ENCODE measurements at places on chromosomes 1 and 21.

DNA sequence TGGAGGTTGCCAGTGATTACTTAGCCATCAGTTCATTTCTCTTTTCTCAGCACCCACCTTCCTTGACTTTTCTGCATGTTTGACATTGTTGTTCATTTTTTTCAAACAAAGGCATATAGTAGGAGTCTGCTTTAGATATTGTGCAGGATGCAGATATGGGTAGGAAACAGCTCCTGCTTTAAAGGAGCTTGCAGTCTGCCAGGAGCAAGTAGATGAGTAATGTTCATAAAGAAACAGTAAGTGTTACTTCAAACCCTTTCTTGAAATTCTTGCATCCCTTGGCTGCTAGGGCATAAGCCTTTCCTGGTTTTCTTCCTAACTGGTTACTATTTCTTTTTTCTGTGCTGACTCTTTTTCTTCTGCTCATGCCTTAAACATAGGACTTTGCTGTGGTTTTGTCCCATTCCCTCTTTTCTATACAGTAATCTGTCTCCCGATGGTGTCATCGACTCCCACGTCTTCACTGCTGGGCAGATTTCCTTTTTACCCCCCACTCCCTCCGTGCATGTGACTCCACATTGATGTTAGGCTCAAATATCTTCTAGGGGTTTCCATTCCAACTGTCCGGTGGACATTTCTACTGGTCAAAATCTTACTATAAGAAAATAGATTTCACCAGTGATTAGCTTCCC is 20.4 kb downstream of the PTGFRN start:
- no peak for DNase-seq

DNA sequence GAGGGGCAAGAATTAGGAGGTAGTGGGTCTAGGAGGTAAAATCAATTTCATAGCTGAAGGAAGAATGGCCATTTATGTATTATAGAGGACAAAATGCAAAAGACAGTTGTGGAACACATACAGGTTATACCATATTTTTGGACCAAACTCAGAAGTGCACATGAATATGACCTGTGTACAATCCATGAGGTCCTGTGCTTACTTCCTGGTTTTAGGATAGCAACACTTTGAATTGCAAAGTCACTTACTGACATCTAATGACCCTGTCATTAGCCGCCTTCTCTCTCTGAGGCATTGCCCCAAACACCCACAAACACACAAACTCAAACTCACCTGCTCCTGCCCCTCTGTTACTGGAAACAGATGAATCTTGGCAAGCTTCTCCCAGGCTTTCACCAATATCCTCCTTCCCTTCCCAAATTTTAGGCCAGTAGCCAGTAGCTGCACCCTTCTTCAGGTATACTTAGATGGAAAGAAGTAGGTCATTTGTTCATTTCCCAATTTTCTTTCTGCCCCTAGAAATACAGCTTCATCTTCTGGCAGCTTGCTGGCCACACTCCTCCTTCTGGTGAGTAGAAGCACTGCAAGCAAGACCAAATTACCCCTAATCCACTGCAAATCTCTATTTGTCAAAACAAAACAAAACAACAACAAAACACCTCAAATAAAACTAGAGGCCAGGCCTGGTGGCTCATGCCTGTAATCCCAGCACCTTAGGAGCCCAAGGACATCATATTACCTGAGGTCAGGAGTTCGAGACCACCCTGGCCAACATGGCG is 13.7 kb upstream of the RPL5 start:
- DNase-seq, result no peak

- no peak for DNase-seq
Observed at GRCh38 chr21:32884062-32884461, 112.5 kb upstream of the PAXBP1 start.

DNA sequence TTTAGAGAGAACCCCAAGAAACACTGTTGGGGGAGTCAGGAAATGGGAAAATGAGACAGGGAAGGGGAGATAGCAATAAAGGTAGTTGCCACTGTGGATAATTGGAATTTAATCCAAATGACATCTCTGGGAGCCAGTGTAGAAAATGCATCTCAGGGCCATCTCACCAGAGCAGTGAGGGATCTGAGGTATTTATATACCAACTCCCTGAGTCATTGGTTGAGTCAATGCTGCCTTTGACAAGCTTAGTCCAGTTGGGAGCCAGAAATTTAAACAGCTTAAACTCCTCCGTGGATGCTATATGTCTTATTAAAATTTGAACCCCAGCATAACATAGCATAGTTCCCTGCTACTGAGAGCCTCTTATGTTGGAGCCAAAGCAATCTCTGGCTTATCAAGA is 140.3 kb downstream of the SLC30A10 start:
- no peak for DNase-seq

DNA sequence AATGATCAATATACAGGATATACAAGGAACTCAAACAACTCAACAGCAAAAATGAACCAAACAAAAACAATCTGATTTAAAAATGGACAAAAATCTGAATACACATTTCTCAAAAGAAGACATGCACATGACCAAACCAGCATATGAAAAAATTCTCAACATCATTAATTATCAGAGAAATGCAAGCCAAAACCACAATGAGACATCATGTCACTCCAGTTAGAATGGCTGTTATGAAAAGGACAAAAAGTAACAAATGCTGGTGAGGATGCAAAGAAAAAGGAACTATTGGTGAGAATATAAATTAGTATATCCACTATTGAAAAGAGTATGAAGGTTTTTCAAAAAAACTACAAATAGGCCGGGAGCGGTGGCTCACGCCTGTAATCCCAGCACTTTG is 42.0 kb downstream of the FCRL3 start:
- no peak for DNase-seq

DNA sequence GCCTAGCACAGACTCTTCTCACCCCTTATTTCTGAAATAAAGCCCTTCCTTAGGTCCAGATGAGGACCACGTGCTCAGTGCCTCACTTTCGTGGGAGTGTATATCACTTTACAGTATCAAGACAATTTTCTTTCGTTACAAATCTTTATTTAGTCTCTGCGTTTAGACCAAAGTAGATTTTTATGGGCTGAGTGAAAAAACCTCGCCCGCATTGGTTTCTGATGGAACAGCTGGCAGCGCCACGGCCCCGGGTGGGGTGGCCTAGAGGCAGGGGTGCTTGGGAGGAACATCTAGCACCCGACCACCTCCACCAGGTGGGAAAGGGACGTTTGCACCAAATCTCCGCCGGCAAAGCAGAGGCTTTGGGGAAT is 7.6 kb downstream of the SIM2 start:
- DNase-seq, result no peak

DNA sequence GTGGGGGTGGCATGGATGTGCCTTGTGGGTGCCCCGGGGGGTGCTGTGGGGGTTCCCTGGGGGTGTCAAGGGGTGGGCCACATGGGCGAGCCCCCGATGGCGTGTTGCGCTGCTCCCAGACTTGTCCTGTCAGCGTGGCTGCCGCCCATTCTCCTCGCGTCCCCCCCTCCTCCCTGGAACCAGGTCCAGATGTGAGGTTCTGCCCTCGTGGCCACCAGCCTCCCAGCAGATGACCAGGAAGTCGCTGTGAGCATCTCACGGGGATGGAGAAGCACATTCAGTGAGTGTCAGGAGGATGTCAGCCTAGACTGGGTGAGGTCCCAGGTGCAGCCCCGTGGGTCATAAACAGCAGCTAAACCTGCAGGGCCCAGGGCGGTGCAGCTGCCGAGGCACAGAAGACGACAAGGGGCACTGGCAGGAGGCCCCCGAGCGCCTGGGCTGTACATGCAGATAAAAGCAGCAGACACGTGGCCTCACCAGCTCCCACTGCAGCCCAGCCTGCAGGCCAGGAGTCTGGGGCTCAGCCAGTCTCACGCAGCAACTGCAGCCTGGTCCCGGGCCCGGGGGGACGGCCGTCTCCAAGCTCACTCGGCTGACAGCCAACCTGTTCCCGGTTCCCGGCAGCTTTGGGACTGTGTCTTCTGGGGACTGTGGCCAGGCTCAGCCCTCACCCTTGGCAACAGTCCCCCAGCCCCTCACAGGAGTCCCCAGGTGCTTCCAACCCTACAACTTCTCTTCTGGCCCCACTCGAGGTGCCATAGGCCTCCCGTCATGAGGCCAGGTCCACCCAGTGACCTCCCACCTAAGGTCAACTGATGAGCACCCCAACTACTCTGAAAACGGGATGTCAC is 17.5 kb upstream of the COL6A2 start:
- DNase-seq, result no peak

GRCh38 chr1:215477632-215478031 is 89.5 kb upstream of the KCTD3 start:
- DNase-seq, result no peak

- DNase-seq, result no peak
Observed at GRCh38 chr1:4483021-4483625, 171.3 kb upstream of the AJAP1 start.

- no peak for DNase-seq
Observed at GRCh38 chr1:58477390-58477789, 69.1 kb downstream of the OMA1 start.

DNA sequence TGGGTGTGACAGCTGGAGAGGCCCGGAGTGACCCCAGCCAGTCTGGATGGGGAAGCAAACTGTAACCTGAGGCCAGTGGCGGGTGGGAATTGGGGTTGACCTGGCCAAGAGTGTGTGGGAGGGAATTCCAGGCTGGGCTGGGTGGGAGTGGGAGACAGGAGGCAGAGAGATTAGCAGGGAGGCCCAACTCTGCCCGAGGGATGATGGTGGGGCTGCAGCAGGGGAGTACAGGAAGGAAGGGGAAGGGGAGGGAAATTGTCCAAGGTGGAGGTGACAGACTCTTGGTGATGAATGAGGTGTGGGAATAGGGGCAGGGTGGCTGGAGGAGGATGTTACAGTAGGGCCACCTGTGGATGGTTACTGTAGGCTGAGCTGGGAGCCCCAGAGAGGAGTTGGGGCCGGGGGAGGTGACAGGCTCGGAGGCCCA is 40.4 kb downstream of the HUNK start:
- DNase-seq, result no peak

DNA sequence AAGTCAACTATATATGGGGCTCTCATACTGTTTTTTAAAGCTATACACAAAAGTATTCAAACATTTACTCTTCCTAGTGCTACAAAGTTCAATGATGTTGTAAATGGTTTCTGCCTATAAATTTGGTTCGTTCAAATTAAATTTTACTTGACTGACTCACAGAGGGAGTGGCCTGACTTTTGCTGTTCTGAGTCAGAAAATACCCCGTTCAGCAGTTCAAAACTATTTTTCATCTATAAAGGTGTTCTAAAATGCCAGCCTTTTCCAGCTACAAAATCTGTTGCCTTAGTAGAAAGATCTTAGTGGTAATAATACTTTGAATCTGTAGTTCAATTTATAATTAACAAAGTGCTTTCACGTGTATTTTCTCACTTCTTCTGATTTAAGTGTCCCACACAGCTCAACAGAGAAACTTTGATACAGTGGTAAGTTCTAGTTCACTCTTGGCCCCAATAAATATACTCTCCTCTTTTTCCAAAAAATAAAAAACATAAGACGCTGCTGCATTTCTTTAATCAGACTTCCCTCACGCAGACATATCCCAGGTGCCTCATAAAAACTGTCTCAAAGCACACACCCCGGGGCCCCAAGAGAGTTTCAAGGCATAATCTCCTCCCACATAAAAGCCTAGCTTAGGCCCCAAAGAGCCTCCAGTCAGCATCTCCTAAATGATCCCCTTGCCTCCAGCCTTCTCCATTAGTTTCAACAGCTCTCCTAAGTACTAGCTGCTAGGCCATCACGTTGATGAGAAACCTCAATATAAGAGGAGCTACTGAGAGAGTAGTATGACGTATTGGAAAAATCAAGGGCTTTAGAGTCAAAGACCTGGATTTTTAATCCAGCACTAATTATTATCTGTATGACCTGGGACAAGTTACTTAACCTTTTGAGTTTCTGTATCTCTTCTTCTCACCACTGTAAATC is 3.2 kb downstream of the PTP4A2 start:
- DNase-seq, result no peak

DNA sequence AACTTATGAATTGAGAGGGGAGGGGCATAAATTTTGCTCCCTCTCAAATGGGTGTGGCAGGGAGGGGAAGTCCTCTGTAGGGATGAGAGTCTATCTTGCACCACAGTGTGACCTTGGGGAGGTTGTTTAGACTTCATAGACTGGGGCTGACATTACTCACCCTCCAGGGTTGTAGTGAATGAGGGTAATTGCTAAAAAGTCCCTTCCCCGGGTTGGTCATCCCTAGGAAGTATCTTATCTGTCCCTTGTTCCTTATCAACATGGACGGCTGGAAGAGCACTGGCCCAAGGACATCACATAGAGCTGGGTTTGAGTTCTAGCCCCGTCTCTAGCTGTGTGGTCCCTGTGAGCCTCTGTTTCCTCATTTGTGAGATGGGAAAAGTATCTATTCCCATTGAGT is 52.4 kb upstream of the SLC2A1 start:
- DNase-seq, result no peak

DNA sequence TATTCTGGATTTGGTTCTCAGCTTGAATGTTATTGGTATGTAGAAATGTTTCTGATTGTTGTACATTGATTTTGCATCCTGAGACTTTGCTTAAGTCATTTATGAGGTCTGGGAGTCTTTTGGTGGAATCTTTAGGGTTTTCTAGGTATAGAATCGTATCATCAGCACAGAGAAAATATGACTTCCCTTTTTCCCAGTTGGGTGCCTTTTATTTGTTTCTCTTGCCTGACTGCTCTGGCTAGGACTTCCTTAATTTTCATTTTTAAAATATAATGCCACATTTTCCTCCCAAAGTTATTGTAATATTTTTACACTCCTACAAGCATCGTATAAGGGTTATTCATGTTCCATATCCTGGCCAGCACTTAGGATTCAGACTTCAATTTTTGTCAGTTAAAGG is 111.1 kb downstream of the FNBP1L start:
- DNase-seq, result no peak

- no peak for DNase-seq
Observed at GRCh38 chr1:235088430-235088829, 40.2 kb downstream of the TOMM20 start.

- DNase-seq, result no peak
Observed at GRCh38 chr1:232793944-232794343, 11.3 kb upstream of the MAP10 start.

- DNase-seq, result no peak
Observed at GRCh38 chr1:109351457-109351856, 44.6 kb upstream of the MYBPHL start.

GRCh38 chr1:247273013-247273412 is 17.1 kb downstream of the VN1R5 start:
- DNase-seq, result no peak

DNA sequence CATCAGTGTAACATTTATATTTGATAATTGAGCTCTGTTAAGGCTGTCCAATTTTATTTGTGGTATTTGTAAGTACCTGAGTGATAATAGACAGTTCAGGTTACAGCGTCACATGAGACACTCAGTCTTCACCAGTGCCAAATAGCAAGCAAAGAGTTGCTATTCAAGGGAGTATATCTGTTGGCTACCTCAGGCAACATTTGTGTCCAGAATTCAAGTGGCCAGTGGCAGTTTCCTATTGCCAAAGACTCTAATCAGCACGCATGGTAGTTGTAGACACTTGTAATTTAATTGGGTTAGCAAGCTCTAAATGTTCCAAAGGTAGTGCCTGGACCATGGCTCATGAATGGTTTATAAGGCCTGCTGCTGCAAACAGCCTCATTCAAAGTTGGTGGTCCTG is 1524.3 kb upstream of the B3GALT2 start:
- no peak for DNase-seq

GRCh38 chr21:21232320-21232719 is 234.1 kb downstream of the NCAM2 start:
- DNase-seq, result no peak

Measured in stimulated activated CD8-positive, alpha-beta memory T cell treated with anti-CD3 and anti-CD28 coated beads, Interleukin-12 subunit alpha, Interleukin-12 subunit beta, amount 100 ng/mL, for 4 hours (primary cell).